Esophagus squamous epithelium (tissue), 5 donors: ENCODE measurements at places on chromosomes 1 and 21. TPM values are rescaled to one million over a fixed set of nuclear protein-coding genes. Genes with fewer than 3 reads are reported as not detected.
A peak's percentile ranks its signal among the peaks of the same experiment; 100 is the strongest.

DNA sequence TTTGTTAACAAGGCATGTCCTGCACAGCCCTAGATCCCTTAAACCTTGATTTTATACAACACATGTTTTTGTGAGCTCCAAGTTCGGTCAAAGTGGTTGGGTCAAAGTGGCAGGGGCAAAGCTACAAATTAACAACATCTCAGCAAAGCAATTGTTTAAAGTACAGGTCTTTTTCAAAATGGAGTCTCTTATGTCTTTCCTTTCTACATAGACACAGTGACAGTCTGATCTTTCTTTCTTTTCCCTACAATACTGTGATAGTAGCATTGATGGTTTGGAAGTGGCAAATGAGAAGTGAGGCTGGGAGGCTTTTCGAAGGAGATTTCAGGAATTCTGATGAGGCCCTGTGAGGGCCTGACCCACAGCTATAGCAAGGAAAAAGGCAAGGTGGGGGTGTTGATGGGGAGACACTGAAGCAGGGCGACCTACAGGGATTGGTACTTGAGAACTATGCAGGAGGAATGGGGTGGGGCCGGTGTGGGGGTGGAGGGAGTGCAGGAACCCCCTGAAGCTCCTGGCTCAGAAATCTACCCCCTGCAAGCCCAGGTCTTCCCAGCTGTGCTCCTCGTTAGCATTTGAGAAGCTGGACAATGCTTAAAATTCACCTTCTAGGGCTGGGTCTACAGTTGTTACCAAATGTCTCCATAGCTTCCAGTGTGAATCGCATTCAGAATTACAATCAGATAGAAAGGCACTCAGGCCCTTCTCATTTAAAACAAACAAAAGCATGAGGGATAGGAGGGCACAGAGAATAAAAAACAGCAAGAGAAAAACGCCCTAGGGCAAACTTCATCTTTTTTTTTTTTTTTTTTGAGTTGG lies 102.6 kb upstream of the PPM1J start:
- H3K27ac ChIP-seq: no peak overlapping the region
- no peak overlapping the region for H3K4me3 ChIP-seq
- H3K4me1 ChIP-seq: no peaks in the 10 kb centered on the region
- DNase-seq: no peak

The MRPL24 gene
- total RNA-seq: 39.5 TPM

DNA sequence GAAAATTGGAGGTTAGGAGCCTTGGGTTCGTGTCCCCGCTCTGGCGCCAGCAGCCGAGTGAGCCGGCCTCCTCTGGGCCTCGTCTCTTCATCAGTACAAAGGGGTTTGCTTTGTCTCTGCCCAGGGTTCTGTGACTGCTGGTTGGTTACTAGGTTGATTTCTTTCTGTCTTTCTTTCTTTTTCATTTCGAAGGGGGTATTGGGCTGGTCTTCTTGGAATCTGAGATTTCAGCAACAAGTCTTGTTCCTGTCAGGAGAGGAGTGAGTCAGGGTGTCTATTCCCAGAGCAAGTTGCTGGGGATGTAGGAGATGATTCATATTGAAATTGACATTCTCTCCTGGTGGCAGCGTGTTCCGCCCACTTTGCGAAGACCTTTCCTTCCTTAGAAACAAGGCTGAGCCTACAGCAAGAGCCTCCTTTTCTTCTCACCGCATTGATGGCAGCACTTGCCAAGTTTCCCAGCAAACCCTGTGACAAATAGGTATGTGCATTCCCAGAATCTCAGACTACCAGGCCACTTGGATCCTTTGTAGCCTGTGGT lies 79.2 kb downstream of the MAN1C1 start:
- no peaks in the 10 kb centered on the region for H3K36me3 ChIP-seq
- peak overlapping the region; percentile 63 for H3K27ac ChIP-seq
- no peaks in the 10 kb centered on the region for H3K27me3 ChIP-seq
- no peak for DNase-seq
- H3K4me1 ChIP-seq: peaks cover 68% of the 10 kb centered on the region

DNA sequence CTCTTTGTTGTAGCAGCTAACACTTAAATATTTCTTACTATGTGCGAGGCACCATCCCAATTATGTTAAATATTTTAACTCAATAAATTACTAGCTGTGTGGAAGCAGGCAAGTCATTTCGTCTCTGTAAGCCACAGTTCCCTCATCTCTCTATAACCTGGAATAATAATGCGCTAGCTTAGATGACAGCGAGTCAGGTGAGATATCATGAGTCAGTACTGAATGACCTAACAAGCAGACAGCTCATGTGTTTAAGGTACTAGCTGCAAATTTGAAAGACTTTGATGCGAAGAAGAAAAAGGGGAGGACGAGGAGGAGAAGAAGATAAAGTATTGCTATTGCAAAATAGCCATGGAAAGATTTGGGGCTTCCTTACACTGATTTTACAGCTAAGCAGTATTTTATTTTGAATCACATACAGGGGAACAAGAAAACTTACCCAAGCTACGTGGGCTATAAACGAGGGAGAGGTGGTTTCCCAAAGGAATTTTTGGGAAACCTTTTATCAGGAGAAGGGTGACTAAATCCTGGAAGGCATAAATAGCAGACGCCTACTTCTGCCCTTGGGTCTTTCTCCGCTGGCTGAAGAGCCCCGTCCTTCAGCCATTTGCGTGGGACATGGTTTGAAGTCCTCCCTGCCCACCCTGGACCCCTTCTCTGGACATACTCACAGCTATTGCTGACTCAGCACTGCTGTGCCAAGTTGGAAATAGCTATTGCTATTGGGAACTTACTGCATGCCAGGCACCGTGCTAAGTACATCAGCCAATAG lies 8.9 kb downstream of the CITED4 start:
- no peak overlapping the region for H3K4me3 ChIP-seq
- no peak for DNase-seq
- H3K27me3 ChIP-seq: no peaks in the 10 kb centered on the region
- H3K36me3 ChIP-seq: no peaks in the 10 kb centered on the region
- no peak overlapping the region for H3K27ac ChIP-seq

The AADACL4 gene
- not detected for total RNA-seq

The ABCA4 gene
- not detected for total RNA-seq
